Activated gamma-delta T cell treated with Interleukin-2 at 50 U/mL for 16 hours (primary cell): ENCODE measurements at places on chromosomes 1 and 21.
A peak's percentile ranks its signal among the peaks of the same experiment; 100 is the strongest.

GRCh38 chr1:163876546-163876945 lies 554.8 kb downstream of the NUF2 start:
- DNase-seq = no peak

- DNase-seq = no peak
Observed at GRCh38 chr1:161722406-161722805, 1.1 kb downstream of the FCRLB start.

DNA sequence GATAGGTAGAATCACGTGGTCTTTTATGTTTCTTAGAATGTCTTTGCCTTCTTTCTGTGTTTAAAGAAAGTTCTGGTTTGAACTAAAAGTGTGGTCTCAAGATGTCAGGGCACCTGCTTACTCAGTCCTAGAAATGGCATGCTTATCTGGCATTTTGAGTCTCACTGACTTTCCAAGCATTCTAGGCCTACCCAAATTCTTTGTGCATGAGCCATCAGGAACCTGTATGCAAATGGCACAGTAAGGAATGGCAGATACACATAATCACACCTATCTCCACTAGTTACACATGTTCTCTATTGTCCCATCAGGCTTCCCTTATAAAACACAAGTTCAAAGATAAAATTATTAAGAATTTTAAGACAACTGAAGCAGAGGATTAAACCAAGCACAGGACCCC lies 29.5 kb upstream of the CLCA4 start:
- no peak for DNase-seq

DNA sequence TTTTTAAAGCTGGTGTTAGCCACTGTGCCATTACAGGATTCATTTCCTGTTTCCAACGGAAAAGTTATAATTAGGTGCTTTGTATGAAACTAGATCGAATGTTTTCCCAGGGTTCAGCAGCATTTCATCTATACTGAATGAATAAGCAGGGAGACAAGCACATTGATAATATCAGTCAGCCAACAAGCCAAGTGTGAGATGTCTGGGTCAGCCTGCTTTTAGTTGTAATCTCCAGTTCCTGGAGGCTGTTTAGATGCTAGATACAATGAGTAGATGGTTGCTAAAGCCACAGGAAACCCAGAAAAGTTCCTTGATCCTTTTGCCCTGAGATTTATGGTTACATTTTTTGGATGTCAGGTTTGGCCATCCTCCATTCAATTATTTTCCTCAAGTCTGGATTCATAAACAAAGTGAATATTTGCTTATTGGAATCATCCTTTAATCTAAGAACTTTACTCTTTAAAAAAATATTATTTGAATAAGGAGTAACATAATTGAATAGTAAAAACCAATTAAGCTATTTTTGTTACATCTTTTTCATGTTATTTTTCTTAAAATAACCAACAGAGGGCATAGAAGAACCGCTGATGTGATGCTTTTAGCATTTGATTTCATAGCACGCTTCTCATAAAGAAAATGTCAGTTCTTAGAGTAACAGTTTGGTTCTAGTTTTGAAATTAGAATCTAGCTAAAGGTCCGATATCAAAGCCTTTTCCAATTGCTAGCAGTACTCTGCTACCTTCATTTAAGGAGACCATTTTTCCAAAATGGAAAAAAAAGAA lies 76.6 kb downstream of the HSPA13 start:
- DNase-seq = no peak

DNA sequence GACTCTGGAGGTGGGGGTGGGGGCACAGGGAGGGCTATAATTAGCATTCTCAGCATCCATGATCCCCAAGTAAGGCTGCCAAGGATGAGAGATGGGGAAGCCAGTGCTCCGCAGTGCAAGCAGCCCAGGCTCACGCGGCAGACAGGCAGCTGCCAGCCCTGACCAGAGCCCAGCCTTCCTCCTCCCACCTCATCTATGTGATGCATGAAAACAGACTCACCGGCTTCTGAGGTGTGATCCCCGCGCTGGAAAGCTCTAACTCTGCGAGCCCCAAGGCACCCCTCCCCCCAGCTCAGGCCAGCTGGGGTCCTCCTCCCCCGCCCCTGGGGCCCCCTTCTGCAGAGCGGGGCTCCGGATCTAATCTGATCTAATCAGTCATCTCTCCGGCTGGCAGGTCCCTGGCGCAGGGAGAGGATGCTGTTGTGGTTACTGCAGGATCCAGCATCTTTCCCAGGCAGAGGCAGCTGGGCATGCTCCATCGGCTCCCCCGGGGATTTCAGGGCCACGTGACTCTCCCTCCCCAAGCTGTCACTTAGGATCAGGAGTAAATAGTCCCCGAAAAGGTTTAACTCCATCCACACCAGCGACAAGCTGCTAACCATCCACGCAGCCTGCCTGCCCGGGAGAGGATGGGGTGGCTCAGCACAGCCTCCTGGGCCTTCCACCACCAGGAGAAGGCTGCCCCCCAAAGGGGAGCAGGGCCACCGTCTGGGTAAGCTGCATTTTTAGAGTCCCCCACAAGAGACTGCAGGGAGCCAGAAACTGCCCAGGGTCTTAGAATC lies at the start of gene PLEKHA6:
Gene PLEKHA6 (minus strand): TSS at position 456 of the 782 bp plus-strand sequence. CDS start 86,202 bp downstream, outside the sequence.
- DNase-seq = no peak

DNA sequence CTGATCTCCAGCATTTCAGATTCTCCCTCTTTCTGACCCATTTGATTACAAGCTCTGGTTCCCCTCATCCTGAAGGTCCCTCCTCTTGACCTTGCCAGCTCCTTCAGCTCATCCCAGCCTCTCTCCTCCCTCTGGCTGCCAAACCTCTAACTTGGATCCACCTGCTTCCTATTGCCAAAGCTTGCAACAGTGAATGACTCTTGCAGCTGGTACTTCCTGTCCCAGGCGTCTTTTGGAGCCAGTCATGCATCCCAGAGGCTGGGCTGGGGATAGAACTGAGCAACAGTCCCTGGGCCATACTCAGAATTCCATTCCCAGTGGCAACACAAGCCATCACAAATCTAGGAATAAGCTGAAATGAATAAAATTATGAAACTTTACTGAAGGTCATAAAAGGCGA lies 27.7 kb upstream of the SPOCD1 start:
- DNase-seq = no peak

DNA sequence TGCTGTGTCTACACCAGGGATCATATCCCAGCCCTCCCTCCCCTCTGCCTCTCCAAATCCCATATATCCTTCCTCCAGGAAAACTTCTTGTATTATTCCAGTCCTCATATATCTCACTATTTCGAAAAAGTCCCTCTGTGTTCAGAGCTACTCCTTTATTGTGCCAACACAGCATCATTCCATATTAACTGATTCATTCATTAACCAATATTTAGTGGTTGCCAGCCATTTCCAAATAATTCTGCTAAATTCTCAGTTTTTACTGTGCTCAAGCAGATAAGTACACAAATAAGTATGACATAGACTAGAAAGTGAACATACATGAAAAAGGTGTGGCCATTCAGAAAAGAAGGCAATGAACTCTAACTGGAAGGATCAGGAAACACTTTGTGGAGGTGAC lies 241.6 kb upstream of the DUSP10 start:
- DNase-seq = no peak

- no peak for DNase-seq
Observed at GRCh38 chr1:156167536-156167935, 14.2 kb downstream of the SEMA4A start.

- no peak for DNase-seq
Observed at GRCh38 chr1:55156093-55156492, 59.1 kb downstream of the USP24 start.

DNA sequence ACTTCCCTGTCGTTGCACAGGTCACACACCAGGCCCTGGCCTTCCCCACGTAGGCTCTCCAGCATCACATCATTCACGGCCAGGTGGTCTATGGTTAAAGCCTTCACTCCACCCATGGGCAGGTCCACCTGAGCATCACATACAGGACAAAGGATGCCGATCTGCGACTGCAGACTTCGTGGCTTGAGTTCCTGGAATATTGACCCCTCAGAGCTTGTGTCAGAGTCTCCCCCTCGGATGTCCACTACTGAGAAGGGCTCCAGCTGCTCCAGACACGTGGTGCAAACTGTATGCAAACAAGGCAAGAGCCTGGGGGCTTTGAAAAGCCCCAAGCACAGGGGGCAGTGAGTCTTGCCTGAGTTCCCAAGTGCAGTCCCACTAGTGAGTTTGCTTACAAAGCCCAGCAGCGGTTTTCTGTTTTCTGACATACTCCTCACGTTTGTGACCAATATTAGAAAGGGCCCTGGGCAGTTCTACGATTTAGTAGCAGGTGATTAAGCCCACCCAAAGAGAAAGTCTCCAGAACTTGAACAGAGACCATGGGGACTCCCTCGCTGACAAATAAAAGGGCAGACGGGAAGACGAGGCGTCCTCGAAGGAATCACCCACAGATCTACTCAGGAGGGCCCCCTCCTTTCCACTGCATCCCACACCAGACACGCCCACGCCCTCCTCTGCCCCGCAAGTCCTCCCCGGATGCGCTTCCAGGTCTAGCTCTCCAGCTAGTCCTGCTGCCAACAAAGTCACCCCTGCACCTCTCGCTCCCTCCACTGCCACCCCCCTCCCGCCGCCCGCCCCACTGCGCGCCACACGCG lies 568 bp downstream of the TRIM45 start:
- DNase-seq = peak; percentile 3

DNA sequence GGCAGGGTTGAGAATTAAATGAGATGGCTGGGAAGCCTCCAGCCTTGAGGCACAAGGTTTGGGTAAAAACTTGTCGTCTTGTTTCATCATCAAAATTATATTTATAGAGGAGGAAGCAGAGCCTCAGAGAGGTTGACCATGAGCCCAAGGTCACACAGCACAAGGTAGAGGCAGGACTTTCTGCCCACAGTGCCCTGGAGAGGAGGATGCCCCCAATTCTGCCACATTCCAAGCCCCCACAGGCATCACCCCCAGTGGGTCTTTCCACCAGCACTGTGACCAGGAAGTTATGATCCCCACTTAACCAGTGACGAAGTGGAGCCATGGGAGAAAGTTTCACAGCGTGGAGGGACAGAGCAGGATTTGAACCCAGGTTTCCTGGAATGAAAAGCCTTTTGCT lies 400.0 kb downstream of the MATN1 start:
- DNase-seq = no peak

GRCh38 chr1:14853518-14853917 lies 255.0 kb downstream of the KAZN start:
- no peak for DNase-seq

DNA sequence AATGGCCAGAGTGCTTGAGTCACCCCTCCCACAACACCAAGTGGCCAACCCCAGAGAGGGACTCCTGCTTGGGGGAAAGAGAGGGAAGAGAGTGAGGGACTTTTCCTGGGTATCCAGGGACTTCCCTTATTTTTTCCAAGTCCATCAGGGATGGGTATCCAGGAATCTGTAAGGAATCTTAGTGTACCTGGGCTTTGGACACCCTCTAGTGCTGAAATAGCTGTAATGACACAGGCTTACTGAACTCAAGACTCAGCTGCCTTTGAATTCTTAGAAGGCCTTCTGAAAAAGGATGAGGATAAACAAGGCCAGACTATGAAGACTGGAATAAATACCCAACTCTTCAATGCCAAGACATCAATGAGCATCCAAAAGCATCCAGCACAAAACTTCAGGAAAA lies 12.0 kb downstream of the TSHB start:
- no peak for DNase-seq

DNA sequence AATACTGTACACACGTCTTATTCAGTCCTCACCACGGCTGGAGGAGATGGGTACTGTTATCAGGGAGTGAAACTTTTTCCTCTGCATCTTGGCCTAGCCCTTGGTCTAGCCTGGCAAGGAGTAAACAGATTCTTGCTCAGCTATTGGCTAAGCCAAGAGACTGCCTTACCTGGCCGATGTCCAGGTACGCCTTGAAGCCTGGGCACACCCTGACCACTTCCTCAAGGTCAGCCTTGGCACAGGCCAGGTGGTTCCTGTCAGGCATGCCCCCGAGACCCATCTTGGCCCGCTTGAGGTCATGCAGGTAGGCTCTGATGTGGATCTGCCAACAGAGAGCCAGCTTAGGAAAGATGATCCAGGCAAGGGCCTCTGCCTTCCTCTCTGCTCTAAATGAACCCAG lies 17.8 kb upstream of the PARS2 start:
- no peak for DNase-seq

- no peak for DNase-seq
Observed at GRCh38 chr1:30194741-30195423, 528.5 kb downstream of the MATN1 start.

- no peak for DNase-seq
Observed at GRCh38 chr21:27681038-27681437, 714.1 kb upstream of the ADAMTS5 start.

DNA sequence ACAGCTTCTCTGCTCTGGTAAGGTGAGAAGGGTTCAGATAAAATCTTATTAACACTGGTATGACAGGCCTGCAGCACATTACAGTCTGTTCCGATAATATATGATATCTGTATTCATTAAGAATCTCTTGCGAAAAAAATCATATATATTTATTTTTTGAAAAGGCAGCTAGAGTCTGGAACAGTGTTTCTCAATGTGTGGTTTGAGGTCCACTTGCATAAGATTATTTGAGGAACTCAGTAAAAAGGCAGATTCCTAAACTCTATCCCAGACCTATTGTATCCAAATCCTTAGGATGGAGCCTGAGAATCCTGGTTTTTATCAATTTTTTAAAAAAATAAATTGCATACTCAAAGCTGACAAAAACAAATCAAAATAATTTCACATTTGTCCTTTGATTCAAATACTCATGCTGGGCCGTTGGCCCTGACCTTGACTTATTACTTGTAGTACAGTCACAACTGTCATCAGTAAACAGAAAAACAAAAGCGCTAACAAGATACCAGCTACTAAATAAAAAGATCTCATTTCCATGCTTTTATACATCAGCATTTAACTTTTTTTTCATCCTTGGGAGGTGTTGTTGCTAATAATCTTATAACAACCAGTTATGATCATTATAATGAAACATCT lies 60.6 kb downstream of the RGS2 start:
- DNase-seq = no peak

GRCh38 chr1:245016700-245017099 lies 138.1 kb upstream of the KIF26B start:
- no peak for DNase-seq

GRCh38 chr1:200306944-200307754 lies 102.7 kb downstream of the ZNF281 start:
- DNase-seq = no peak

GRCh38 chr1:2322581-2323211 lies 68.7 kb downstream of the MORN1 start:
- no peak for DNase-seq

- DNase-seq = no peak
Observed at GRCh38 chr1:9093581-9093980, 24.1 kb upstream of the SLC2A5 start.

GRCh38 chr1:119647734-119648619 lies at the start of gene ZNF697:
ZNF697 (minus strand) TSS chr1:119648266; CDS start chr1:119626100, 22,166 bp downstream.
- DNase-seq = peak; percentile 5

DNA sequence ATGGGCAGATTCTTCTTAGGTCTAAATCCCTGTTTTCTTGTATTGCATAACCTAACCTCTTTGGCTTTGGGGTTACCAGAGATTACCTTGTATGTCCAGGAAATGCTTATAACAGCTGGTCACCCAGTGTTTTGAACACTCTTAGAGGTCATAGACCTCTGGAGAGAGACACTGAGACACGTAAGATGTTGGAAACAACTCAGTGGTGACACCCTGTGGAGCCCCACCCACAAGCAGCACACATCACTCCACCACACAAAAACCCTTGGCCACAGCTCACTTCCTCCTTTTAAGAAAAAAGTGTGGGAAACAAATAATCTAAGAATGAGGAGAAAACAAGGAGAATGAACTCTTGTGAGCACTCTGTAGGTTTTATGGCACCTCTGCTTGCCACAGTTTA lies 26.3 kb upstream of the CYP4B1 start:
- DNase-seq = no peak

GRCh38 chr1:6041432-6042062 lies 4.1 kb upstream of the KCNAB2 start:
- DNase-seq = no peak

- no peak for DNase-seq
Observed at GRCh38 chr1:231020139-231020601, 19.9 kb downstream of the FAM89A start.

GRCh38 chr1:92273039-92273438 lies 25.7 kb downstream of the GLMN start:
- no peak for DNase-seq
